ENCODE measurements at places on chromosomes 2 and 18.
A peak's percentile ranks its signal among the peaks of the same experiment; 100 is the strongest.

DNA sequence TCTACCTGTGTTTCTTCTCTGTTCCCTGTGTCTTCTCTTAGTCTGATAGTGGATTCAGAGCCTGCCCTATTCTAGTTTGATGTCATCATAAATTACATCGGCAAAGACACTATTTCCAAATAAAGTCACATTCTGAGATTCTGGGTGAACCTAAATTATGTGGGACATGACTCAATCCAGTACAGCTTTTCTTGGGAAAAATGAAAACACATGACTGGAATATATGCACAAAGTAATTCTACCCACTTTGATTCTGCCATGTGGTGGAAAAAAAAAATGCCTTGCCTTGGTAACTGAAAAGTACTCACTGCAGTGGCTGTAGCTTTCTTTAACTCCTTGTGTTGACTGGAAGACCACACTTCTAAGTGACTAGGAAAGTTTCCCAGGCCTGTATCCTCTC lies 73.7 kb downstream of the LRATD1 start:
- DNase-seq: no peak

DNA sequence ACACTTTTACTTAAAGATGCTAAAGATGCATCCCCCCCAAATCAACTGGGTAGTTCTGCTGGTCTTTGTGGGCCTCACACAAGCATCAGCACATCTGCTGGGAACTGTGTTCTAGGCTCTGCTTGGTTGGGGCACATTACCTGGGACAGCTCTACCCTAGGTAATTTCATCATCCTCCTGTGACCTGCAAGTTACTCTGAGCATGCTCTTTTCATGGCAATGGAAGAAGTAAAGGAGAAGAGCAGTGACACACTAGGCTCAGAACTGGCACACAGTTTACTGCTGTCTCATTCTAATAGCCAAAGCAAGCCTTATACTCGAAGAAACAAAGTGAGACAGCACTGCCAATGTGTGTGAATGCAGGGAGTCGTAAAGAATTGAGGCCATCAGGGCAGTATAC lies 376.7 kb downstream of the XIRP2 start:
- no peak for DNase-seq

DNA sequence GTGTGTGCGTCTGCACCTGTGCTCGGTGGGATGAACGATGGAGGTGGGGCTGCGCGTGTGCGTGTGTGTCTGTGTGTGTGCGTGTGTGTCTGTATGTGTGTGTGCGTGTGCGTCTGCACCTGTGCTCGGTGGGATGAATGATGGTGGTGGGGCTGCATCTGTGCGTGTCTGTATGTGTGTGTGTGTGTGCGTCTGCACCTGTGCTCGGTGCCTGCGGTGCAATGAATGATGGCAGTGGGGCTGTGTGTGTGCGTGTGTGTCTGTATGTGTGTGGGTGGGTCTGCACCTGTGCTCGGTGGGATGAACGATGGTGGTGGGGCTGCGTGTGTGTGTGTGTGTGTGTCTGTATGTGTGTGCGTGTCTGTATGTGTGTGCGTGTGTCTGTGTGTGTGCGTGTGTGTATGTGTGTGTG lies 48.5 kb upstream of the CTDP1 start:
- DNase-seq: peak; percentile 3

DNA sequence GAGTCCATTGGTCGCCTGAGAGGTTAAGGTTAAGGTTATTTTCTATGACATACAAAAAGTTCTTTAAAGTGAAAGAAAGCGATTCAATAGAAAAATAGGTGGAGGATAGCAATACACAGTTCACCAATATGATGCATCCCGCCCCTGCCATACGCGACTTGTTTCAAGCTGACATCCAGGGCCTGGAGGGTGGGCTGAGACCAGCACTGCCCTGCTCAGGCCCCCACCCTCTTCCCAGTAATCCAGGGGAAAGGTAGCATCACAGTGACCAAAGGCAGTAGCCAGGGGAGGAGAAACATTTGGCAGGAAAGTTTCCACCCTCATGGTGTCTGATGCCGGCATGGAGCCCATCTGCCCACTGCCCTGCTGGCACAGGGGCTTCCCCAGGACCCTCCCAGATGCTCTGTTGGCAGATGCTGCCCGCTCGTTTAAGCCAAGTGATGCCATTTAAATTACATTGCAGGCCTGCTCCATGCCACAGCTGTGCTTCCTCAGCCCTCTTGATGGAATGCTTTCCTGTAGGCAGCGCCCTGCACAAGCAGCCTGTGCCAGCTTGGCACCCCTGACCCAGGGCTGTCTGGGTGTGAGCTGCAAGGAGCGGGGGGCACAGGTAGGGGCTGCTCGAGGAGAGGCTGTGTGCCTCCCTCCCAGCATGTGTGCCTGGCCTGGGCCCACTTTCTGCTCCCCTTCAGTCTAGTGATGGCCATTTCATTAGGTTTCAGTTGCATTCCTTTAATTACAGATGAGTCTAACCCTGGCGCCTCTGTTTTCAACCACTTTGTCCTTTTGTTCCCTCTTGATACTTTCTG lies 10.7 kb upstream of the ANO7 start:
- no peak for DNase-seq

DNA sequence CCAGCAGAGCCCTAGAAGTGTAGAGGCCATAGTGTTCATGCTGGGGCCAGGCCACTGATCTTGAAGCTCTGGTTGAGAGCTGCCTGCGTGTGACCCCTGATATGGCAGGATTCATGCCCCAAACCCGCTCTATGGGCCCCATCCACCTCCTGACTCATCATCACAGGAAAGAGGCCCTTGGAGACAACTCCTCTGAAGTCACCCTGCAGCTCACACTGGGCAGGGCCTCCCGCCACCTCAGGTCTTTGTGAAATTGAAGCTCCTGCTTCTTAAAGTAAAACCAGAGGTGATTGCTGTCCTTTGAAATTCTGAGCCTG lies 12.0 kb upstream of the TUBB6 start:
- no peak for DNase-seq

DNA sequence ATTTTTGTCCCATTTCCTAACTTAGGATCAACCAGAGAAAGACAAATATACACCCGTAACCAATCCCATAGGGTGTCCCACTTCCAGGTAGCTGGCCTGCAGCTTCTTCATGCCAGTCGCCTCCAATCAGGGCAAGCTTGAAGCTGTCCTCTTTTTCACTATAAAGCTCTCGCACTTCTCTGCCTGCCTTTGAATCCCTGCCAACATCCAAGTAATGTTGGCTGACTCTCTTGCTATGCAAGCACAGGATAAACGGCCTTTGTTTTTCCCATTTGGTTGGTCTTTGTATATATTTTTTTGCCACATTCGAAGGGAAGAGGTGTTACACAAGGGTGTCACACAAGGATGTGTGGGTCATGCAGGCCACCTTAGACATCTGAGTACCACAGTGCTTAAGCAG lies 388.8 kb downstream of the CBLN2 start:
- DNase-seq: no peak

DNA sequence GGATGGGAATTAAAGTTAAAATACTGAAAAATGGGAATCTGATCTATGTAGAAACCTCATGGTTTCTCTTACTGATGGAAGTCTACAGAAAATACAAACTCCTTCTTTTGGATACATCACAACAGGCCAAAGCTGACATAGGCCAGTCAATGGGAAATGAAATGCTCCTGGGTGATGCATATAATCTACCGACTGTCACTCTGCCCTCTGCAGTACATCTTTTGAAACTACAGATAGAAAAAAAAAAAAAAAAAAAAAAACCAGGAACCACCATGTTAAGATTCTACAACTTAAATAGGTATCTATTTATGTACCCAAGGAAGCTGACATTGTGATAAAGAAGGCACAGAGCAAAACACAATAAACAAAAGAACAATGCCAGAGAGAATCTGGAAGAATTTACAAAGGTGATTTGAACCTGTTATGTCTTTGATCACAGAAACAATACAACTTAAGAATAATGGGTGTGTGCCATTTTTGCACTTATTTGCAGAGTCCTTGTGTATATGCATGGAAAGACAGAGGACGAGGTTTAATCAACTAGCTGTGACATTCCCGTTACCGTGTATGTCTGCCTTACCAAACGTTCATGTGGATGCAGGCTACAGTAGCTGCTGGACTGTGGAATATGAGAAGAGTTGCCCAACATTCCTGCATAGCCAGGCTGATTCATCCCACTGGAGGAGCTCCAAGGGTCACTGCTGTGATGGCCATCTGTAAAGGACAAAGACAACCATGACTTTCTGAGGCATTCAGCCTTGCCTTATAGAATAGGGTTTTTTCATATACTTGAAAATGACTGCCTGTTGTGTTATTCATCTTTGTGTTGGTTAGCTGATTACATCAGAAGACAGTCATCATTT lies 312.7 kb downstream of the TCF4 start:
- no peak for DNase-seq

GRCh38 chr2:202148515-202149154 lies 75.6 kb downstream of the KIAA2012 start:
- no peak for DNase-seq

GRCh38 chr2:49028101-49028500 lies 126.2 kb downstream of the FSHR start:
- no peak for DNase-seq

DNA sequence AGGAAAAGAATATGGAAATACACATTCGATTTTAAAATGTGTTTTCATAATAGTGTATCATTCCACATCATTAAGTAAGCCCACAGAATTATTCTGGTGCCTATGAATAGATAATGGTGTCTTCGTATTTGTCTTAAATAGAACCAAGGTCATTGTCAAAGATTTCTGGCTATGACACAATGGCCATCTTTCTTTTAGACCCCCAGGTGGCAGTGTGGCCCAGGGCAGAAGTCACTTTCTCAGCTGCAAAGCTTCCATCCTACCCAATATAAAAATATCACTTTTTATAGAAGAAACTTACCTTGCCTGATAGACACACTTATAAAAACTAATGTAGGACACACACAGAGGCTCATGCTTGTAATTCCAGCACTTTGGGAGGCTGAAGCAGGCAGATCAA lies 57.5 kb downstream of the ZRANB3 start:
- DNase-seq: peak; percentile 16

DNA sequence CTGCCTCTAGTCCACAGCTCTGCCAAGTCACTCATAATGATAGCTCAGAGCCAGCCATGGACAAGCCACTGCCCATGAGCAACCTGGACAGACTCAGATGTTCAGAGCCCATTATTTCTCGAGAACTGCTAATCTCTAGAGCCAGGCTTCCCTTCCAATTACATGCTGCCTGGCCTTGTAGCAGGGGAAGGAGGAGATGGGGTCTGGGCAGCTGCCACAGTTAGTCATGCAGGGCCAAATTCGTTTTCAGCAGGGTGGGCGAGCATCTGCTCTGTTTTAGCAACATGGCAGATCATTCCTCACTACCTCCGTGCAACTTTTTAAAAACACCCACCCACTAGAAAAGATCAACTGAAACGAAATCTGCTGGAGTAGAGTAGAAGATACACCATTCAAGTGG lies 141.8 kb downstream of the MYO5B start:
- no peak for DNase-seq

DNA sequence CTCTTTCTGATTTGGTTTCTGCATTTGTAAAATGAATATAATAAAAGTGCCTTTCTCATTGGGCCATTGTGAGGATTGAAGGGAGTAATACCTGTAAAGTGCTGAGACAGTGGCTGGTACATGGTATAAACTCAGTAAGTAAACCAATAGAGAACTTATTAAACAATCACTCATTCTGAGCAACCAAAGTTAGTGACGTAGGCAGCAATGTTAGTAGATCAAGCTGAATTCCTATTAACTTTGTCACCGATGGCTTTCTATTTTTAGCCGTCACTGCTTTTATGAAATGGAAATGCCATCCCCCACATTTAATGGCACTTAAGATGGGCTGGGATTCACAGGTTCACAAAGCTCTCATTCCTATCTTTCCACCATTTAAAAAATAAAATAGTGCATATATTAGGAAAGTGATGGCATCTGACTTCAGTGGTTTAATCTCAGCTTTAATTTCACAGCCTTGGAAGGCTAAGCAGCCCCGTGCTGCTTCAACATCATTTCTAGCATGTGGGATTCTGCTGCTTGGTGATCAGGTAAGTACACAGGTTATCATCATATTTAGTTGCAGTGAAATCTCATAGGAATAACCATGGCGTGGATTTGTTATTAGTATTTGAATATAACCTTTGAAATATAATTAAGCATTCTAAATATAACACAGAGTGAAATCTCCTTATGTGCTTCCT lies 17.6 kb upstream of the PPP4R1 start:
- DNase-seq: no peak

DNA sequence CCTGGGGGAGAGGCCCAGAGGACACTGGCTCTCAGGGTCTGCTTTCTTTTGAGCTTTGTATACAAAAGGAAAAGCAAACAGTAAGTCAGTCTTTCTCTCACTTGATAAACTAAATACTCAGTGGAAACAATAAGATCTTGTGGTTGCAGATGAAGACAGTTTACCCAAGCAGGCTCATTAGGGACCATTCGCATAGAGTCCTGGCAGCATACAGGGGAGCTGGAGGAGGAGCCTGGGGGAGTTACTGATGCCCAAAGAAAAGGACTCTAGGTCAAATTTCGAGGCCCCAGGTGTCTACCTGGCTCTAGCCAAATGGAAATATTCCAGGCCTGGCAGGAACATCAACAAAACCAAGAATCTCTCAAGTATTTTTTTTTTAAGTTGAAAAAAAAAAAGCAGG lies 225.3 kb downstream of the CNTNAP5 start:
- DNase-seq: no peak

DNA sequence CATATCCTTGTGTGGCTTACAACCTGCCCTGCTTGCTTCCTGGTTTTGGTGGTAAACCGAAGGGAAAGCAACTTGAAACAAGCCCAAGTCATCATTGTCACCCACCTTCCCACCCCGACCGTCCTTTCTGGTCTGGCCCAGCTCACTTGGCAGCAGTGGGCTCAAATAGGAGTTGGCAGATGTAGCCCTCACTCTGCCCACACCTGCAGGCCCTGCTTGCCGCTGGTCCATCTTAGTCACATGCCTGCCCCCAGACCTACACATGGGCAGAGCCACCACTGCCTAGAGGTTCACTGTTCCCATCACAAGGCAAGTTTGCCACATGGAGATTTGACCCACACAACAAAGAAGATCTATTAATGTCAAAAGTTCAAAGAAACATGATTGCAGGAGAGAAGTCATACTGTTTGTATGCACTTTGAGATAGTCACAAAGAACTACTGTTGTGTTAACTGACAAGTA lies 9.3 kb downstream of the EIPR1 start:
- DNase-seq: no peak

DNA sequence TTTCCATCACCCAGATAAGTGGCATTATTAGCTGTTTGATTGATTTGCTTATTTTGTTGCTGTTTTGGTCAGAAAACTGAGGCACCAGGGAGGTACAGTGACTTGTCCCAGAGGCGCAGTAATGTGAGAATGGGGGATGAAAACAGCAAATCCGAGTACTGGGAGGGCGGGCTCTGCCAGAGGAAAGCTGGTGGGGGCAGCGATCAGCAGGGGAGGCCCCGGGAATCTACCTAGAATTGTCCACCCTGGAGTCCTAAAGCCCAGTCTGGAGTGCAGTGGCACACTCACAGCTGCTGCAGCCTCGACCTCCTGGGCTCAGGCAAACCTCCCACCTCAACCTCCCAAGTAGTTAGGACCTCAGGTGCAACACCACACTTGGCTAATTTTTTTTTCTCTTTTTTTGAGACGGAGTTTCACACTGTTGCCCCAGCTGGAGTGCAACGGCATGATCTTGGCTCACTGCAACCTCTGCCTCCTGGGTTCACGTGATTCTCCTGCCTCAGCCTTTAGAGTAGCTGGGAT lies 17.0 kb upstream of the PTMA start:
- DNase-seq: peak; percentile 11

- DNase-seq: no peak
Measured at GRCh38 chr18:711310-711656, 1.1 kb downstream of the ENOSF1 start.

GRCh38 chr2:160375802-160376469 lies 117.7 kb downstream of the RBMS1 start:
- no peak for DNase-seq

- no peak for DNase-seq
Measured at GRCh38 chr2:159454185-159454584, 162.2 kb downstream of the BAZ2B start.
